ENCODE measurements at places on chromosomes 12 and 14. TPM values are rescaled to one million over a fixed set of nuclear protein-coding genes. Genes with fewer than 3 reads are reported as not detected.

EVL gene
- 126 TPM for total RNA-seq

MYO1H gene
- 1.4 TPM for total RNA-seq

RAB2B gene
- total RNA-seq = 43.8 TPM

PTGDR gene
- 0.23 TPM for total RNA-seq

VASH1 gene
- 39.9 TPM for total RNA-seq

PROX2 gene
- not detected for total RNA-seq

TMEM229B gene
- total RNA-seq = 35.1 TPM

CIROP gene
- not detected for total RNA-seq

RIPK3 gene
- total RNA-seq = 0.69 TPM

DPF3 gene
- total RNA-seq = 15.5 TPM

DENND5B gene
- total RNA-seq = 53.7 TPM

AMIGO2 gene
- 19.6 TPM for total RNA-seq

C1R gene
- 6.7 TPM for total RNA-seq

GPR65 gene
- 0.23 TPM for total RNA-seq

TRPV4 gene
- 0.92 TPM for total RNA-seq

CLEC9A gene
- not detected for total RNA-seq

HOXC12 gene
- total RNA-seq = not detected

PAPOLA gene
- 229 TPM for total RNA-seq

RHEBL1 gene
- total RNA-seq = 1.6 TPM

DNAH10 gene
- total RNA-seq = 5.3 TPM

SLC16A7 gene
- total RNA-seq = 23.1 TPM

SIX6 gene
- 0.69 TPM for total RNA-seq

KIF26A gene
- total RNA-seq = 9.2 TPM

RNASE1 gene
- total RNA-seq = 13.1 TPM

TAS2R19 gene
- total RNA-seq = 7.6 TPM

SERPINA12 gene
- not detected for total RNA-seq

ARHGAP9 gene
- 2.1 TPM for total RNA-seq

CLEC6A gene
- total RNA-seq = not detected

CARMIL3 gene
- total RNA-seq = 28.8 TPM

CLEC7A gene
- total RNA-seq = 2.1 TPM

ENDOU gene
- not detected for total RNA-seq

TPPP2 gene
- not detected for total RNA-seq

IL22 gene
- total RNA-seq = not detected

VAMP1 gene
- 27.2 TPM for total RNA-seq

TESPA1 gene
- not detected for total RNA-seq

MYRFL gene
- total RNA-seq = 1.4 TPM

ANKS1B gene
- total RNA-seq = 298 TPM

MRPL42 gene
- 63.0 TPM for total RNA-seq

GLI1 gene
- total RNA-seq = 1.6 TPM

DHRS7 gene
- total RNA-seq = 63.9 TPM

CCDC88C gene
- 60.0 TPM for total RNA-seq

SLCO1B3 gene
- total RNA-seq = 0.46 TPM

LMNTD1 gene
- 4.6 TPM for total RNA-seq

ADGRD1 gene
- total RNA-seq = 5.1 TPM

KRT79 gene
- total RNA-seq = not detected

HOXC4 gene
- total RNA-seq = not detected

EPYC gene
- not detected for total RNA-seq

UNC79 gene
- total RNA-seq = 41.3 TPM

CCND2 gene
- 191 TPM for total RNA-seq

YBX3 gene
- 14.8 TPM for total RNA-seq

Measured in diencephalon (tissue), 1 donor.